Breast epithelium (tissue), 4 donors: ENCODE measurements at places on chromosomes 4 and X. TPM values are rescaled to one million over a fixed set of nuclear protein-coding genes. Genes with fewer than 3 reads are reported as not detected.

DNA sequence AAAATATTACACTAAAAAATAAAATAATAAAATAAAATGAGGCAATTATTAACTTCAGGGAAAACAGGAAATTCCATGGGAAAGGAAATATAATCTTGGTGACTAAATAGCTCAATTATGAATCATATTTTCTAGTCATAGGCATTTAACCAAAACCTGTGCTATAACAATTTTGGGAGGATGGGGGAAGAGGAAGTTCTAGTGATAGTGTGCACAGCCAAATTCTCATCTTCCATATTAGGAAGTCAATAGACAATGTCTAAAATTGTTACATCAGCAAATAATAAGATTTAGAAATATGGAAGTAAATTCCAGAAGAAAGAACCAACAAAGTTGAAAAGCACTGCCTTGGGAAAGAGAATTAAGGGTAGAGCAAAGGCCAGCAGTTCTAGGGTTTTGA is 2.8 kb downstream of the AWAT2 start:
- no peak for DNase-seq

Gene MSX1
- total RNA-seq, result 8.5 TPM

DNA sequence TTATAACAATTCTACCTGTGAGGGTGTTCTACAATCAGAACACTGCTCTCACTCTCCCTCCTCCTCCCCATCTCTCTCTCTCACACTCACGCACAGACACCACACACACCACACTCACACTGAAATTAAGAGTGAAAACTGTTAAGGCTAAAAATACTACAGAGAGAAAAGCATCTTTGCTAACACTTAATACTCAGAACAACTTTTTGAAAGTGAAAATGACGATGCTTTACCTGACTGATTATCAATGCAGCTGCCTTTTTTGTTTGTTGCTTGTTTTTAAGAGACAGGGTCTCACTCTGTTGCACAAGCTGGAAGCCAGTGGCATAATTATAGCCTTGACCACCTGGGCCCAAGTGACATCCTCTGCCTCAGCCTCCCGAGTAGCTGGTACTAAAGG is 222.4 kb downstream of the APBB2 start:
- DNase-seq, result no peak

- DNase-seq, result no peak
Observed at GRCh38 chr4:69799337-69799736, 38.9 kb upstream of the SULT1B1 start.

Gene CWH43
- total RNA-seq, result 0.66 TPM

DNA sequence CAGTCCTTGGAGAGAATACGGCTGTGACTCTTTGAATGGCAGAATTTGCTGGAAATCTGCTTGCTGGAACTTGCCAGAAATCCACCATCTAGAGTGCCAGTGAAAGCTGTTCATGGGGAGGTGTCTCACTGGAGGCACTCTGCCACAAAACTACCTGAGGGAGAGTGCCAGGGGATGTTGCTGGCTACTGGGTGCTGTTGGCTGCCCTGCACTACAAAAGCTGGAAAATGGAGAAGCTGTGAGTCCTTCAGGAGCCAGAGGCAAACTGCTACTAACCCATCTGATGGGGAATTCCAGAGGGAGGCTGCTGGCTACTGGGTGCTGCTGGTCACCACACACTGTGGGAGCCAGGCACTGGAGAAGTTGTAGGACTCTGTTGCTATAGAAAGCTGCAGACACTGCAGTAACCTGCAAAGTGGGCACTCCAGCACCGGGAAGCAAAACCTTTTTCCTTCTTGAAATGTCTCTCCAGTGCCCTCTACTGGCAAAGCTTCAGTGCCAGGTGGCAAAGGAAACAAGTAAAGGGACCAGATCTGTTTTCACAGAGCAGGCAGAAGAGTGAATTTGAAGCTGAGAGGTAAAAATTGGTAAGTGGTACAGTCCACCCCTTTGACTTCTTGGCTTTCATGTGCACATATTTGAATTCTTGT is 47.8 kb upstream of the HSD17B10 start:
- DNase-seq, result no peak
